ENCODE measurements at places on chromosomes 4 and X.

- no peak for DNase-seq
Measured at GRCh38 chr4:79576429-79576753, 168.4 kb upstream of the GK2 start.

- DNase-seq = no peak
Measured at GRCh38 chr4:18735740-18736268, 714.2 kb upstream of the LCORL start.

DNA sequence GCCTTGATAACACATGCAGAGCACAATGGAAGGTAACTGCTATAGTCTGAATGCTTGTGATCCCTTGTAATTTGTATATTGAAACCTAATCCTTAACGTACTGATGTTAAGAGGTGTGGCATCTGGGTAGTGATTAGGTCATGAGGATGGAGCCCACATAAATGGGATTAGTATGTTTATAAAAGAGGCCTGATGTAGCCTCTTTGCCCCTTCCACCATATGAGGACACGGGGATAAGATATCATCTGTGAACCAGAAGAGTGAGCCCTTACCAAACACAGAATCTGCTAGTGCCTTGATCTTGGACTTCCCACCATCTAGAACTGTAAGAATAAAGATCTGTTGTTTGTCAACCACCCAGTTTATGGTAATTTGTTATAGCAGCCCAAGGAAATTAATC lies 1074.2 kb upstream of the INTU start:
- no peak for DNase-seq

DNA sequence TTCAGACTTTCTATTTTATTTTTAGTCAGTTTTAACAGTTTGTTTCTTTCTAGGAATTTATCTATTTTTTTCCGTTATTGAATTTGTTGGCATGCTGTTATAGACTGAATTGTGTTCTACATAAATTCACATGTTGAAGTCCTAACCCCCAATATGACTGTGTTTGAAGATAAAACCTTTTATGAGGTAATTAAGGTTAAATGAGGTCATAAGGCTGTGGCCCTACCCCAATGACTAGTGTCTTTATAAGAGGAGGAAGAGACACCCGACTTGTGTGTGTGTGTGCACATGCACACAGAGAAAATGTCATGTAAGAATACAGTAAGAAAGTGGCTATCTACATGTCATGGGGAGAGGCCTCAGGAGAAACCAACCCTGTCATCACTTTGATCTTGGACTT lies 146.3 kb downstream of the BRWD3 start:
- no peak for DNase-seq

DNA sequence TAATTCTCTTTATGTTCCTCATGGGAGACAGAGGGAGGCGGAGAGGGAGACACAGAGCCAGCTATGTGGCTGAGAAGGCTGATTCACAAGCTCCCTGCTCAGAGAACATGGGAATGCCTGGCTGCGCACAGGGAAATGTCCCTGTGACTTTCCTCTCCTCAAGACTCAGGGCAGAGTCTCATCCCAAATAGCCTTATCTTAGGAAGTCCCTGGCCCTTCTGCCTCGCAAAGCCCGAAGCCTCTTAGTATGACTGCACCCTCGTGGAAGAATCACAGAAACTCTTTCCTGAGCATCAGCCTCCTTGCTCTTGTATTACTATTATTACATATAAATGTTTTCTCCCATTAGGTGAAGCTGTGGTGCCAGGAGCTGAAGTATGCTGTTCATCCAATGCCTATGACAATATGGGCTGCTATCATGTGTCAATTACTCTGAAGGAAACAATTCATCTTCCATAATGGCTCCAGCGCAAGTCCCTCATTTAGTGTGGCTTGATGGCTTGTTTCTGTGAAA lies 230.5 kb downstream of the MGST2 start:
- DNase-seq = no peak

DNA sequence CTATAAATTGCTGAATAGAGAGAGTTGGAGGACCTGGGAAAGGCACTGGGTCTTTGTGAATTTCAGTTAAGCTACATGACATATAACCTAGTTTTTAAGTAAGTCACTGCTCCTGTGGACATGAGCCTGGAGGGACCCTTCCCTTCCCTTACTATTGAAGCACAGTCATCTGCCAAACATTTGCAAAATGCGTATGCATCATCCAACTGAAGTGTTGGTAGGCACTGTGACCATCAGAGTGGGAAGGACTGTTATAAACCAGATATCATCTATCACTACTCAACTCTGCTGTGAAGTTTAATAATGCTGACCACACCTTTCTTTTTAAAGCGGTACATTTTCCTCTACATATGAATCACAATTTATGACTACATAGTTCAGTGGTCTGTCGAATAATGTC lies 5.2 kb downstream of the GABRA3 start:
- DNase-seq = no peak

DNA sequence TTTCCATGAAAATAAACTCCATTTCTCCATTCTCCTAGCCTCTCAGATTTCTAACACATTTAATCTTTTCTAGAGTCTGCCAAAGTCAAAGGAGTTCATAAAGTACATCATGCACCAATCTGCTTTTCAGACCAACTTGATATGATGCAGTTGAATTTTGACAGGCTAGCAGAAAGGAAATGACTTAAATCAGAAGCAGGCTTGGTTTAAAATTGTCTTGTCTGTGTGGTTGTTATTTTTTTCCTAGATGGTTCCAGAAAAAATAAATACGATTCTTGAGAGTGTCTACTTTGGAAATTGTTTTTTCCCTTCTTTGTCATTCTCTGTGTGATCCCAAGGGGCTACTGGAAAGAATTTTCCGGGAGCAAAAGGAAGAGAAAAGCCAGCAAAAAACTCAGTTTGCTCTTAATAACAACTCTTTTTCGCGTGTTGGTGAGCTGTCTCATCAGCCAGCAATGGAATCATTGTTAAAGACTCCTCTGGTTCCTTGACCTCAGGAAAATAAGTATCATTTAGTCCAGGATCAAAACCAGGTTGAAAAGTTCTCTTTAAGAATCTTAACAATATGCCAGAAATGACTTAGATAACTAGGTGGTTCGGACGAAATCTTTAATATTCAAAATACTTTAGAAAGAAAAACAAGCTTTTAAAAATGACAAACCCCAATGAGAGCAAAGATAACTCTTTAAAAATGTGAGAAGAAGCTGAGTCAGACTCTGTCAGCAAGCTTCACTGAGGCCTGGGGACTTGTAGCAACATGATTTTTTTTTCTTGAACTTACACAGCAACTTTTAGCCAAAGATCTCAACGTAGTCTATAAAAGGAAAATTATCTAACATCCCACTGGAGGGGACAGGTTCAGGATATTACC lies 49.7 kb upstream of the GAB1 start:
- DNase-seq = no peak

GRCh38 chrX:29617725-29618124 lies 597.6 kb upstream of the MAGEB2 start:
- DNase-seq = no peak

- DNase-seq = peak; percentile 20
Measured at GRCh38 chr4:107757864-107758476, 37.9 kb upstream of the PAPSS1 start.

GRCh38 chr4:140790765-140791164 lies 34.6 kb upstream of the TBC1D9 start:
- DNase-seq = peak; percentile 48

GRCh38 chr4:26331380-26331950 lies 10.7 kb downstream of the RBPJ start:
- no peak for DNase-seq

- no peak for DNase-seq
Measured at GRCh38 chr4:21792736-21793135, 155.8 kb downstream of the KCNIP4 start.

- no peak for DNase-seq
Measured at GRCh38 chr4:102157984-102158383, 187.3 kb downstream of the SLC39A8 start.

DNA sequence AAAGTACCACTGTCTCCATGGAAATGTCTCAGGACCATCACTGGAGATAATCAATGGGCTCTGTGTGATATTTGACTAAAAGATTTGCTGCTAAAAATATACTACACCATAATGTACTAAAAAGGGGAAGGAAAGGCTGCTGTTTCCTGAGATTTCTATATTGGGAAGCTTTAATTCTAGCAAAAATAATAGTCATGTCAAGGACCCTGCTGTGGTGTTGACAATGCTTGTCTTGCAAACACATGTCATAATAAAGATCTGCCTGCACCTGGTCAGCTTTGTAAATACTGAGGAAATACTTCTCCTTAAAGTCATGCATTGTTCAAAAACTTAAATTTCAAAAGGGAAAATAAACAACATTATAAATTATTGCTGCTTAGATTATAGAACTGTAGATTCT lies 417.9 kb downstream of the GPM6A start:
- DNase-seq = no peak

DNA sequence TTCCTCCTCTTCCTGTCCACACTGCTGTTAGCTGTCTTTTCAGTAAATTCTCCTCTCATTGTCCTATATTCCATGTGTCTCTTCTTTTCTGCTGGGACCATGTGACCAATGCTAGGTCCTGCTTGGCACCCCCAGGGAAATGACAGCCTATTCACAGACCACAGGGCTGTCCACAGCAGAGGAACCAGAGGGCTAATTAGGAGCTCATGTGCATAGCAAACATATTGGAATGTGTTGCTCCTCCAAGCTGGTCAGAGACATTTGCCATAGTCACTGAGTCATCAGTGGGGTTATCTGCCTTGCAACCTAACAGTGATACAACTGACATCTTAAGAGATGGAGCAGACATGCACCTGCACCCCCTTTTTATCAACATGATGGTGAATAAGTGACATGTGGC lies 67.9 kb upstream of the PUDP start:
- no peak for DNase-seq

DNA sequence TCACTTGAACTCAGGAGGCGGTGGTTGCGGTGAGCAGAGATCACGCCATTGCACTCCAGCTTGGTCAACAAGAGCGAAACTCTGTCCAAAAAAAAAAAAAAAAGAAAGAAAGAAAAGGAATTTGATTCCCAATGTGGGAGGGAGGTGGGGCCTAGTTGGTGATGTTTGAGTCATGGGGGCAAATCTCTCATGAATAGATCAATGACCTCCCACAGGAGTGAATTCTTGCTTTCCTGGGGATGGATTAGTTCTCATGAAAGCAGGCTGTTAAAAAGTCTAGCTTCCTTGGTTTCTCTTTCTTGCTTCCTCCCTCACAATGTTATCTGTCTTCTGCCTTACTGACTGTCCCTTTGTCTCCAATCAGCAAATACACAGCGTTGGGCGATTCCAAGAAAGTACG lies 419.5 kb upstream of the RPS6KA3 start:
- DNase-seq = no peak

- no peak for DNase-seq
Measured at GRCh38 chrX:71301195-71301924, at the start of gene ITGB1BP2. Gene ITGB1BP2, plus strand, starts transcription at chrX:71301750. Its CDS starts 57 bp downstream, at chrX:71301807.

DNA sequence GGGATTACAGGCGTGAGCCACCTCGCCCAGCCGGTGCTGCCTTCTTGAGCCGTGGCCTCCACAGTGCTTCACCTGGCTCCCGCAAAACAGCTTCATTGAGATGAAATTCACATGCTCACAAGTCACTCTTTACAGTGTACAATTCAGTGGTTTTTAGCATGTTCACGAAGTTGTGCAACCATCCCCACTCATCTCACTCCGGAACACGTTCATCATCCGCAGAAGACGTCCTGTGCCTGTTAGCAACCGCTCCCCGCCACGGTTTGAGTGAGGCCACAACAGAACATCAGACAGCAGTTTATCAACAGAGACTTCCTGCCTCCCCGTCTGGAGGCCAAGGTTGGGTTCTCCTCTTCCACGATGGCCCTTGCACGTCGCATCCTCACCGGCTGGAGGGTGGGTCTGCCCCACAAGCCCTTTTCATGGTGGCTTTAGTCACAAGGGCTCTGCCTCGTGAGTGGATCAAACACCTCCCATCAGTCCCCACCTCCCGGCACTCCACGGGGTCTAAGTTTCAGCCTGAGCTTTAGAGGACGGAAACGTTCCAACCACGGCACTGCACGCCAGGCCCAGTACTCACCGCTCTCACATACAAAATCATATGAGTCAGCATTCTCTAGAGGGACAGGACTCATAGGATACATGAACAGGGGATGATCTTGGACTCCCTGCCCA lies 29.6 kb upstream of the SPON2 start:
- DNase-seq = no peak

DNA sequence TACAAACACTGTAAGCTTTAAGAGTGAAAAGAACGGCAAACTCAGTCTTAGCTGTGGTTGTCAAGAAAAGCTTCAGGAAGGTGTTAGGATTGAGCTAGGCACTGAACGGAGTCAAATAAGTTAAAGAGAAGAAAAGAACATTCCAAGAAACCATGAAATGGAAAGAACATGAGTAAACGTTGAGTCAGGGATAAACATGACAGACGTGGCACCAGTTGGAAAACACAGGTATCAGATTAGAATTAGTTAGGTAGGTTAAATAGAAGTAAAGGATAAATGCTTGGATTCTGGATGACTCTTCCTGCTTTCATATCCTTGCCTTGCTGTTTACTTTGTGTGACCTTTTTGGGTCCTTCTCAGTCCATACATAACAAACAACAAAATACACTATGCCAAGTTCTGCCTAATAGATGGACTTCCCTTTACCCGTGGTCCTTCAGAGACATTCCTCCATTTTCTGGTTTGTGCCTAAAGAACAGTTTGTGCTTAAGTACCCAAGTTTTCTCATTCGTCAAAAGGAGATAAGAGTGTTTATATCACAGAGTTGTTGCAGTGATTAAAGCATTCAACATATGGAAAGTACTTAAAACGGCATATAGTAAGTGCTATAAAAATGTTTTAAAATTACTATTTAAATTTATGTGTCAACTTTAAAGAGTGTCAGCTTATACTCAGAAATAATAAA lies 446.9 kb downstream of the TMA16 start:
- DNase-seq = no peak

DNA sequence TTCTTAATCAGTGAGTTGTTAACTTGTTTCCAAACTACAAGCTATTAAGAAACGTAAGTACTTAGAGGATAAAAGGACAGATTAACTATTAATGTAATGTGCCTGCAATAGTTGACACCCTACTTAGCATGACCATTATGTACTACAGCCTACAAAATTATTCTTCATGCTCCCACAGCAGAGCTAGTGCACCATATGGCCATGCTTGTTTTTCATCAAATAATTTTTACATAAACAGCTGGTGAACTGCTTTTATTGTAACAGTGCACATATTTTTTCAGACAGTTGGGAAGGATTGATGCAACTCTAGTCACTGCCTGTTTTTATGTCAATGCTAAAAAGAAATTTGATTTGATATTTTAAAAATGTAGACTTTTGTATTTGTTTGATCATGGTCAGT lies 10.2 kb upstream of the MAGEB10 start:
- DNase-seq = no peak

DNA sequence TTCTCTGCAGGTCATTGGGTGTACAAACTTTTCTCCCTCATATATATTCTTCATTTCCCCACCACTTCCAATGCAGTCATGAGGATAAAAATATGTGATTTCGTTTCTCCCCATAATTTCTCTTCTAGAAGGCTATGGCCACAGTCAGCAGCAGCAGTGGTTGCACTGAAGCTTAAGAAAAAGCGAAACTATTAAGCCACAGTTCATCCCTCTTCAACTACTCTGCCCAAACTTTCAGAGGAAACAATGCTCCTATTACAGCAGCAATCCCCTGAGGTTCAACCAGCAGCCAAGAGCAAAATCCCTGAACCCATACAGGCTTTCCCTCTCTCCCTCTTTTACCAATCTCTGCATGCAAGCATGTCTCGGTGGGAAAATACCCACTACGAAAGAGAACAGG lies 298.6 kb downstream of the DHX15 start:
- no peak for DNase-seq

All from GM10248 (cell line).